ENCODE measurements at places on chromosomes 6 and 20.
A peak's percentile ranks its signal among the peaks of the same experiment; 100 is the strongest.

- DNase-seq = no peak
Measured at GRCh38 chr6:906920-907319, 214.0 kb upstream of the EXOC2 start.

- DNase-seq = no peak
Measured at GRCh38 chr6:14706378-14706929, 539.4 kb upstream of the JARID2 start.

- DNase-seq = no peak
Measured at GRCh38 chr20:34626992-34627391, 49.9 kb downstream of the PIGU start.

DNA sequence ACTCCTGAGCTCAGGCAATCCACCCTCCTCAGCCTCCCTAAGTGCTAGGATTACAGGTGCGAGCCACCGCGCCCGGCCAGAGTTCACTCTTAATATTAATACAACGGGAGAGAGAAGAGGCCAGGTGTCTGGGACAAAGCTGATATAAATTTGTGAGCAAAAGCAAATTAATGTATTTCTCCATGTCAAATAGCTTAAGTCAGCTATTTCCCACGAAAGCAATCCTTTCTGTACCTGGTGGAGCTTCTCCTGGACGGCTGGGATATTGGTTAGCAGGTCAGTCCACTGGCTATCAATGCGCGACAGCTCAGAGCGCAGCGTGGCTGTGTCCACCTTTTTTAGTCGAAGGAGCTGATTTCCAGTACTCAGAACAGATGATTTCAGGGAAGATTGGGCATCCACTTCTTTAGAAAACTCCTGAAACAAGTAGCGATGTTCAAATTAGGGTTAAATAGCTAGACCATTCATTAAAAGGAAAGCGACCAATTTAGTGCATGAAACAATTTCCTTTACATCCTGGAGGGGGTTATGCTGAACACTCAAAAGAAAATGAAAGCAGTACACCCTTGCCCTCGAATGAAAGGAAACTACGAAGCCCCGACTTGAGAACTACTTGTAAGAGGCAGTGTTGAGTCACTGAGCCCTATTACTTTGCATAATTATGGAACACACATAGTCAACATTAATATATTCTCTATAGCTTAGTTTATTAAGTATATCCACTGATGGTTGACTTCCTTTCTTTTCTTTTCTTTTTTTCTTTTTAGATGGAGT lies 403.4 kb downstream of the SYNE1 start:
- DNase-seq = no peak

GRCh38 chr20:5222919-5223634 lies 93.7 kb downstream of the PROKR2 start:
- no peak for DNase-seq

DNA sequence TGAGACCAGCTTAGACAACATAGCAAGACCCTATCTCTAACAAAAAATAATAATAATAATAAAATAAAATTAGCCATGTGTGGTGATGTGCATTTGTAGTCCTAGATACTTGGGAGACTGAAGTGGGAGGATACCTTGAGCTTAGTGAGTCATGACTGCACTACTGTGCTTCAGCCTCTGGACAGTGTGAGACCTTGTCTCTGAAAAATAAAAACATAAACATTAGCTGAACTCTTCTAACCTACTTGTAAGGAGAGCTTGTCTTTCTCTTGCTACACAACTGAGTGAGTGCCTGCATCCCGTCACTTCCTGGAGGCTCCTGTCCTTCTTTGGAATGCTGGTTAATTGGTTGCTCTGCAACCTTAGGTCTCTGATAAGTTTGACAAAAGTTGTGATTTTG lies 5.1 kb upstream of the DBNDD2 start:
- DNase-seq = no peak

- DNase-seq = no peak
Measured at GRCh38 chr6:100506651-100507050, 41.9 kb upstream of the SIM1 start.

GRCh38 chr20:50218987-50219435 lies 28.4 kb downstream of the CEBPB start:
- DNase-seq = no peak

- DNase-seq = no peak
Measured at GRCh38 chr20:60117065-60117464, 158.8 kb downstream of the CDH26 start.

GRCh38 chr20:59451641-59452040 lies 151.2 kb downstream of the EDN3 start:
- no peak for DNase-seq

- DNase-seq = no peak
Measured at GRCh38 chr6:34697544-34697836, 923 bp upstream of the ILRUN start.

- DNase-seq = no peak
Measured at GRCh38 chr6:29974901-29975560, 32.7 kb downstream of the HLA-A start.

- no peak for DNase-seq
Measured at GRCh38 chr6:129624488-129624887, 85.5 kb downstream of the ARHGAP18 start.

DNA sequence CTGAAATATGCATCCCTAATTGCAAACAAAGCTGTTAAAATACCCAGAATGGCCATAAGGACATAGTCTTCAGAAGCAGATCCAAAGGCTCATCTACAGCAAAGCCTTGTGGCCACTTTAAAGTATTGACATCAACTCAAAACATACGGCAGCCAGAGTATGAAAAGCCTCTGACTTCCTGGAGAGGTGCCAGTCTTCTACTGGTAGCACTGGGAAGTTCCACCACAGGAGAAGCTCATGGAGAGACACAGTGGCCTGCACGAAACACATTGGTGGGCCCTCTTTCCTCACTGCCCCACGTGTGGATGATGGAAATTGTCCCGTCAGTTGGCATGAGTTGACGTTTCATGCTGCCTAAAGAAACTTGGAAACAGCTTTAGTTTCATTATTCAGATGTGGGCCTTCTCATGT lies 202.6 kb upstream of the HEY2 start:
- DNase-seq = no peak

GRCh38 chr6:111789598-111789997 lies 83.7 kb downstream of the FYN start:
- DNase-seq = no peak

DNA sequence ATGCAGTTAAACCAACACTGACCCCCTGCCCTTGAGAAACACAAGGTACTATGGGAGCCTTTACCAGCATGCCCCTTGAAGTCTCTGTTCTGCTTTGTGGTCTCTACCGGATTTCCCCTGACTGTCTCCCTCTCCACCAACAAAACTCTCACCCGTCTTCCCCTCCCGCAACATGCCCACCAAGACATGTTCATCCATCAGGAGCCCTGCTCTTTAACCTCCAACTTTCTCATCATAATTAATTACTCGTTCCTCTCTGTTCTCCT lies 1.1 kb downstream of the ZNF165 start:
- DNase-seq = no peak

DNA sequence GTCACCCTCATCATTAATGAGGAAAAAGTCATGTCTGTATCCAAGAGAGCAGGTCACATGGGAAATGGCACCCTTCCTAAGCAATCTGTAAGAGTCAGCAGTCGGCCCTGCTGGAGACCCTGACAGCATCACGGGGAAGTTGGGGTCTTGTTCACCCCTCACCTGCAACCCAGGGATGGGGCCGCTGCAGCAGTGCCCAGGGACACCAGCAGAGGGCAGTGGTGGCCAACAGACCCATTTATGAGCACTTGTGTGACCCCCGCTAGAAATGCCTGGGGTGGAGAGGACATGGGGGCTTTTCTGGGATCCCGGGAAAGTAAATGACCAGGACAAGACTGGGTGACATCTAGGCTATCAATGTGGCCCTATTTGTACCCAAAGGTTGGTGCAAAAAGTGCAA lies 35.9 kb downstream of the ANKRD60 start:
- no peak for DNase-seq

- no peak for DNase-seq
Measured at GRCh38 chr6:136551103-136551502, 881 bp upstream of the MAP7 start.

DNA sequence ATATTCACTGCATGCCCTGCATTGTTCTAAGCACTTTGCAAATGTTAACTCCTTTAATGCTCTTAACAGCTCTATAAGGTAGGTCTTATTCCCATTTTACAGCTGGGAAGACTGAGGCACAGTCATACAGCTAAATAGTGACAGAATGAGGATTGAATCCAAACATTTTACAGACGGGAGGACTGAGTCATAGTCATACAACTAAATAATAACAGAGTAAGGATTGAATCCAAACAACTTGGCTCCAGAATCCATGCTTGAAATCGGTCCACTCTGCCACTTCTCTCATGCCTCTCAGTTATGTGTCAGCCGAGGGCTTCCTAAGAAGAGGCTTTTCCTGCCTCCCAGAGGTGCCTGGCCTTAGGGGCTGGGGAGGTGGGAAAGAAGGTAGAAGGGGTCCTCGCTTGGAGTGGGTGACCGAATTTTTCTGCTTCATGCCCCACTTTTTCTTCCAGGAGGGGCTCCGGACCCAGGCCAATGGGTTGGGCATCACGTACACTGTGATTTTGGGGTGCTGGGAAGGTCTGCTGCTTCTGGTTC lies 137.4 kb upstream of the RNF24 start:
- no peak for DNase-seq

- DNase-seq = no peak
Measured at GRCh38 chr6:158865769-158866168, 46.6 kb upstream of the EZR start.

- peak; percentile 37 for DNase-seq
Measured at GRCh38 chr6:104325341-104326172, 534.2 kb downstream of the HACE1 start.

- DNase-seq = no peak
Measured at GRCh38 chr6:156944412-156944811, 167.2 kb downstream of the ARID1B start.

GRCh38 chr6:34511214-34511914 lies 44.8 kb downstream of the SPDEF start:
- DNase-seq = no peak

- no peak for DNase-seq
Measured at GRCh38 chr6:42118162-42119001, 24.0 kb downstream of the C6orf132 start.

DNA sequence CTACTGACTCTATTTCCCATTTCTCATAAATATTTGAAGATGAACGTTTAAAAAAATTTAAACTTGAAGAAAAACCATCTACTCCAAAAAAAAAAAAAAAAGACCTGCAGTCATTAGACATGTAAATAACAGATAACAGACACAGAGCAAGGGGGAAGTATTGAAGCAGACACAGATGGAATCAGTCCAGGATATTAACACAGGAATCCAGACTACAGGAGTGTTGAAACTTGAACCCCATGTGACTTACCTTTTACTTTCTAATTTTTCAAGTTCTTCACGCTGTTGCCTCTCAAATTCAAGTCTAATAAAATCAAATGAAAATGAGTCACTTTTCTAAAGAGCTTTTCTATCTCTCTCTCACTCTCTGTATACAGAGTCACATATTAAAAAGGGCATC lies 191.8 kb downstream of the KIF16B start:
- no peak for DNase-seq

GRCh38 chr6:4272996-4273395 lies 137.6 kb upstream of the ECI2 start:
- DNase-seq = no peak

DNA sequence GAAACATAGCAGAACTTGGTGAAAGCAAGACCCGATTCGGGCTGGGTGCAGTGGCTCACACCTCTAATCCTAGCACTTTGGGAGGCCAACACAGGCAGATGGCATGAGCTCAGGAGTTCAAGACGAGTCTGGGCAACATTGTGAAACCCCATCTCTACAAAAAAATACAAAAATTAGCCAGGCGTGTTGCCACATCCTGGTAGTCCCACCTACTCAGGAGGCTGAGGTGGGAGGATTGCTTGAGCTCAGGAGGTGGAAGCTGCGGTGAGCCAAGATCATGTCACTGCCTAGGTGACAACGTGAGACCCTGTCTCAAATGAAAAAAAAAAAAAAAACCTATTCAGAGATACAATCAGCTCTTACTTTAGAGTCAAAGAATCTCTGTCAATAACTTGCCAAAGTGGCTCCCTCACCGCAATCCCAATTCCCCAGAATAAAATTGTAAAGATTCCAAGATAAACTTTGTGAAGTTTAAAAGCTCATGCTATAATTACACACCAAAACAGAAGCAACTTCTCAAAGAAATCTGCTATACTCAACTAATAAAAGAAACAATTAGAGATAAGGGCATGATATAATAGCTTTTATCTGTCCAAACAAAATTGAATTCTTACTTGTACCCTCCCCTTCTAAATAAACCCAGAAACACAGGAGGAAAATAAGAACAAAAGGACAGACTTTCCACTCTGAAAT lies 33.6 kb downstream of the CDK19 start:
- no peak for DNase-seq

DNA sequence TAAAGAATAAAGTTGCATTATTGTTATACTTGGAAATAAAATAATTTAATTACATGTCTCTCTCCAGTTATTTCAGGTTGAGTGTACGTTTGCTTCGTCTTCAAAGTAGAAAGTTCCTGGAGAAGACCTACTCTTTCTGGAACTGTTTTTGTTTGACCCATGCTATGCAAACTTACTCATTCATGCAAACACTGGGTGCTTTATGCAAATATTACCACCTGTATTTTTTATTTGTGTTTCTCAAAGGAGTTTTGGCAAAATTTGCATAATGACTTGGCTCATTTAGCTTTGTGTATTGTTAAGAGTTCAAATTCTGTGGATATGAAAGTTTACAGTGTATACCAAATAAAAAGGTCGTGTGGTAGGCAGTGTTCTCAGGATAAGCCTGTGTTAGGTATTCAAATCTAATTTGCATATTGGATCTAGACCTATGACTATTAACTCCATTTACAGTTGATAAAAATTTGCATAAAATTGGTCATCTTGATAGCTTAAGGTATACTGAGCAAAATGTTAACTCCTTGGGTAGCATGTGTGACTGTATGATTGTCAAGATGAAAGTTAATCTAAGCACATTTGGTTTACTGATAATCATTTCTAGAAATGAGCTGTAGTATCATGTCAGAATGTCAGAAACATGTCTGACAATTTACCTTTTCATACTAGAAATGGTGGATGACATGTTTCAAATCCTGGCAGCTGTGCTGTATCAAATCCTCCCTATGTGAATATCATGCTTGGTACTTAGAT lies 65.2 kb downstream of the CDKAL1 start:
- no peak for DNase-seq

GRCh38 chr20:37233548-37234253 lies 27.9 kb downstream of the GHRH start:
- DNase-seq = peak; percentile 40

DNA sequence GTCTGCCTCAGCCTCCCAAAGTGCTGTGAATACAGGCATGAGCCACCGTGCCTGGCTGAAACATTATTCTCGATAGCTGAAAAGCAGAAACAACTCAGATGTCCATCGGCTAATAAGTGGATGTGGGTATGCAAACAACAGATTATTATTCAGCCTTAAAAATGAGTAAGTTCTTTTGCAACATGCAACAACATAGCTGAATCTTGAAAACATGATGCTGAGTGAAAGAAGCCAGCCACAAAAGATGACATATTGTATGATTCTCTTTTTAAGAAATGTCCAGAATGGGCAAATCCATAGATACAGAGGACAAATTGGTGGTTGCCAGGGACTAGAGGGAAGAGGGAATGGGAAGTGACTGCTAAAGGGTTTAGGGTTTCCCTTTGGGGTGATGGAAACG lies 61.7 kb downstream of the RIOK1 start:
- DNase-seq = no peak

All from SK-N-DZ (cell line).